ENCODE measurements at places on chromosomes 4 and X. TPM values are rescaled to one million over a fixed set of nuclear protein-coding genes. Genes with fewer than 3 reads are reported as not detected.

The NCAPG gene
- total RNA-seq: 10.7 TPM

- no peak for DNase-seq
Measured at GRCh38 chrX:80174925-80175574, 160.5 kb downstream of the TBX22 start.

The MAGEB10 gene
- not detected for total RNA-seq

GRCh38 chrX:110667706-110668105 lies 127.9 kb downstream of the CHRDL1 start:
- DNase-seq: no peak

DNA sequence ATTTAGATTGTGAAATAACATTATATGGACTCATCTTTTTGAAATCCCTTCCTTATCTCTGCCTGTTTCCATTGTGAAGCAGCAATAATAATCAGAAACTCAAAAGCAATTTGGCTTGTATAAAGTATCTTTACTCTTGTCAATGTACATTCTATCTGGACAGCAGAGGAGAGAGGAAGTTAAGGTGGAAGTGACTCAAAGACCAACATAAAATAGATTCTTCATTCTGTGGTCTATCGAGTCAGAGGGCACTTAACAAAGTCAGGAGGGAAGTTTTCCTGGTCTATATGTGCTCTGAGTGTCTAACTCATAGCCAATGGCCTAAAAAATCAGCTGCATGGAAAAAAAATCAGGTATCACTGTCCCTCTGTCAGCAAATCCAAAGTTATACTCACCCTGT lies 155.5 kb downstream of the EMCN start:
- DNase-seq: no peak

GRCh38 chrX:139881572-139881971 lies 51.3 kb downstream of the ATP11C start:
- no peak for DNase-seq

- DNase-seq: no peak
Measured at GRCh38 chr4:168272488-168272887, 46.1 kb downstream of the DDX60 start.

The VCX2 gene
- total RNA-seq: not detected

- no peak for DNase-seq
Measured at GRCh38 chr4:137267024-137267423, 265.3 kb downstream of the PCDH18 start.

DNA sequence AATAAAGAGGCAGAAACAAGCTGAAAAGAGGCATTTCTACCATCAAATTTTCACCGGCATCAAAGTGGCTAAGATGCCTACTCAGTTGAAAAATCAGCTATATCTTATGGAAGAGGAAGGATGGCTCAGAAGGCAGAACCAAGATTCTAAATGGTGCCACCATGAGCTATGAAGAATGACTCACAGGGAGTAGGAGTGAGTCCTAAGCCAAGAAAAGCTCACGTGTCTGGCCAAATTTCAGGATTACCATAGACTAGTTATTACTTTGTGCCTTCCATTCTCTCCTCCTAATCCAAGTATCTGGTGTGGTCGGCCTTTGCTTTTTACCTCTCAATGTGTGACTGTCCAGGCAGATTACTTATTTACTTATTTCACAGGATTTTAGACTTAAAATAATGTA lies 54.8 kb downstream of the BMP3 start:
- DNase-seq: no peak

DNA sequence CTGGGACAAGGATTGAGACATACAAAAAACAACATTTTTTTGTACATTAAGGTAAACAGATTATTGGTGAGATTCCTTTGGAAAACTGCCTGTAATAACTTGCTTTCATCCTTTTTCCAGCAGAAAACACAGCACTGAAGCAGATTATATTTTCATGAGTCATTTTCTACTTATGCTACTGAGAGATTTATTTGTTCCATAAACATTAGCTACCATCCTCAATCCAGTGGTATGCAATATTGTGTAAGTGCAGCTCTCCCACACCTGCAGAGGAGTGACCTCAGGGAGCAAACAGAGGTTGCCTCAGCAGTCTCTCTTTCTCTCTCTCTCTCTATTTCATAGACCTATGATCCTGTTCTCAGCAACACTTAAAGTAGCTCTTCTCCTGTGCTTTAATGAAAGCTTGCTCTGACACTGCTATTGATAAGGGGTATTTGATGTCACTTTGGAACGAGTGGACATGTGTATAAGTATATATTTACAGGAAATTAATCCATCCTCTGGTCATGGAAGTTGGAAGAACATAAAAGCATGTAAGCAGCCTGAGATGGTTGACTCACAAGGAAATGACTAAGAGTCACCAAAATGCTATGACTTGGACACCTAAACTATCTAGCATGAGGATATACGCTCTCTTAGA lies 163.7 kb upstream of the SPANXC start:
- DNase-seq: no peak

GRCh38 chrX:129462707-129463106 lies 60.6 kb downstream of the SMARCA1 start:
- DNase-seq: no peak

The MAP7D2 gene
- 2.1 TPM for total RNA-seq

The ATP2B3 gene
- not detected for total RNA-seq

DNA sequence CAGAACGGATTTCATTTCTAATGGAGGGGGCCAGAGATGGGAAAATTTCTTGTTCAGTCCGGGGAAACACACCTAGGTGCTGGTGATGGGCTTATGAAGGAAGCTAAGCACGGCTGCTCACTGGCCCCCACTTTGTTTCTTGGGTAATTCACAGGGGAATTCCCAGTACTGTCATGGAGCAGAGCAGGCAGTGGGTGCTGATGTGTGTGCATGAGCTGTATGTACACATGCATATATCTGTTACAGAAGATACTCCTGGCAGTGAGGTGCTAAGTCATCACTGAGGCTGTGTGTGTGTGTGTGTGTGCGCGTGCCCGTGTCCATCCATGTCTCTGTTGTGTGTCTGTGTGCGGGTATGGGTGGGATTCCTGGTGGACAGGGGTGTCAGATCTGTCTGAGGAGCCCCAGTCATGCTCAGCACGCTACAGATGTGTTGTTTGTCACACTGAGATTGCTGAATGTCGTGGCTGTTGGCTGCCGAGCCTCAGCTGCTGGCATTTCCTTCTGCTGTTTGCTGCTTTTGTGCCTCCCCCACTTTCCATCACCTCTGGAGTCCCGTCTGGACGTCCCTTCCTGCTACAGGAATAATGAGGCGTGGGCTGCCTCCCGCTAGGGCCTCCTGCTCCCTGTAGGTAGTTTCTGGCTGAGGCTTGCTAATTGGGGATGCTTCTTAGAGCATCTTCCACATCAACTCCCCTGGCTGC lies 53.3 kb downstream of the JADE1 start:
- DNase-seq: no peak

- no peak for DNase-seq
Measured at GRCh38 chr4:108398316-108398715, 222.1 kb upstream of the RPL34 start.

GRCh38 chr4:76292730-76293129 lies 13.8 kb upstream of the STBD1 start:
- no peak for DNase-seq

The UGT2A3 gene
- total RNA-seq: 36.5 TPM

The SPANXB1 gene
- total RNA-seq: not detected

The WDR45 gene
- total RNA-seq: 46.9 TPM

GRCh38 chr4:138311771-138312535 lies 69.8 kb upstream of the SLC7A11 start:
- no peak for DNase-seq

DNA sequence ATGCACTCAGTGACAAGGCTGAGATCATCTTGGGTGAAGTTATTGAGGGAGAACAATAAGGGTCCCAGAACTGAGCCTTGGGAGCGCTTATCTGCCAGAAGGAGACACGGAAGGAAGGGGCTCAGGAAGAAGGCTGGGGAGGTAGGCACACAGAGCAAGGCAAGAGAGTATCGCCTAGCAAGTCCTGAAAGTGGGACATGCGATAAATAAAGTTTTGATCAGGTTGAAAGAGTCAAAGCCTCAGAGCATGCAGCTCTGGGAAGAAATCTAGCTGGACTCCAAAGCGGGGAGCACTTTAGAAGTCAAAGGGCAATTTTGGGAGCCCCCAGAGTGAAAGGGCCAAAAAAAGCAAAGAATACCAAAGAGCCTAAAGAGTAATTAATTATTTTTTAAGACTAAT lies 17.7 kb upstream of the ANXA3 start:
- DNase-seq: no peak

The S100P gene
- 547 TPM for total RNA-seq

The CSAG2 gene
- not detected for total RNA-seq

GRCh38 chrX:151984328-151984727 lies 9.9 kb upstream of the GABRE start:
- DNase-seq: no peak

- no peak for DNase-seq
Measured at GRCh38 chrX:152901816-152902501, 4.1 kb downstream of the ZNF185 start.

The SPACA5 gene
- not detected for total RNA-seq

The OTUD5 gene
- 40.9 TPM for total RNA-seq

DNA sequence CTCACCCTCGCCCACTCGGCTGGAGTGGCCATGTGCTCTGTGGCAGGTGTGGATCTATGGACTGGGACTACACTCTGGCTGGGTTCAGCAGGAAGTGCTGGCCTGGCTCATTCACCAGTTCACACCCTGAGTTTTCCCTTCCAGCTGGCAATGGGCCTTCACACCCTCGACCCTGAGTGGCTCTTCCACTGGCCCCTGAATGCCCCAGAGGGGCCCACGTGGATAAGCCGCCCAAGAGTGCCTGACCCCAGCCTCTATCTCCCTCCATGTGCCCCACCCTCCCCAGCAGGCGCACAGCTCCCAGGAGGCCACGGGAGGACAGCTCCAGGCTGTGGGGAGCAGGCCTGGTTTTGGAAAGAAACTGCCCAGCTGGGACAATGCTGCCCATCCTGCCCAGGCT lies 234.1 kb downstream of the AFAP1 start:
- DNase-seq: no peak

- DNase-seq: no peak
Measured at GRCh38 chr4:83371936-83372335, 37.3 kb upstream of the HPSE start.

GRCh38 chr4:5050520-5051277 lies 581 bp upstream of the STK32B start:
- peak; percentile 56 for DNase-seq

DNA sequence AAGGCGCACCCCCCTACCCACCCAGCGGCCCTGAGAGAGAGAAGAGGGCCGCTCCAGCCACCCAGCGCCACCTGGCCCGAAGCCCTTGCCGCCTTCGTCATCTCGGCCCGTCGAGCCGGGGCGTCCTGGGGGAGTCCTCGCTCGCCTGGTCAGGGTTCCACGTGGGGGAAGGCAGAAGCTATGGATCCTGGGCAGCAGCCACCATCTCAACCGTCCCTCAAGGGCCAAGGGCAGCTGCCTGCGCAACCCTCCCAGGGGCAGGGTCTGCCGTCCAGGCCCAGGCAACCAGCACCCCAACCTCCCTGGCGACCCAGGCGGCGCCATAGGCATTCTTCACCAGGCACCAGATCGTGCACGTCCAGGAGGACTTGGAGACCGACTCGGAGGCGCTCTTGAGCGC lies 51.5 kb upstream of the IL13RA2 start:
- no peak for DNase-seq

DNA sequence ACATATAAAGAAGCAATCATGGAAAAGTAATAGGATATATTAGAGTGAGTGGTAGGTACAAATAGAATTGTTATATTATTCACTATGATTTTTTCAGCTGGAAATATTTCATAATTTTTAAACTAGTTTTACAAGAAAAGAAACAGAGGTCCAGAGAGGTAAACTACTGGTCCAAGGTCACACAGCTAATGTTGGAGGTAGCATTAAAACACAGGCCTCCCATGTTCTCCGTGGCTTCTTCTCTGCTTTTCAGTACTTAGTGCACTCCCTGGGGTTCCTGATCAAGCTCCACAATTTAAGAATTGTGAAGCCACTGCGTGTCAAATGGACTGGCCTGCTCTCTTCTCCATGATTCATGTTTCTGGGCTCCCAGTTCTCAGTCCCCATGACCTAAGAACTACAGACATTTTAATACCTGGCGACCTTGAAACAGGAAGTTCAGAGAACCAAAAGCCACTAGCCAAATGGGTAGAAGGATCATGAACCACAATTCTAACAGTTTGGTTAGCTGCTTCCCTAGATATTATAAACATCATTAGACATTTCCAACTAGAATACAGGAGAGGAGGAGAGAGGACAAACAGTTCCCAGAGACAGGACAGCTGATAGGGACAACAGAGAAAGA lies 172.0 kb upstream of the KLF3 start:
- DNase-seq: no peak

DNA sequence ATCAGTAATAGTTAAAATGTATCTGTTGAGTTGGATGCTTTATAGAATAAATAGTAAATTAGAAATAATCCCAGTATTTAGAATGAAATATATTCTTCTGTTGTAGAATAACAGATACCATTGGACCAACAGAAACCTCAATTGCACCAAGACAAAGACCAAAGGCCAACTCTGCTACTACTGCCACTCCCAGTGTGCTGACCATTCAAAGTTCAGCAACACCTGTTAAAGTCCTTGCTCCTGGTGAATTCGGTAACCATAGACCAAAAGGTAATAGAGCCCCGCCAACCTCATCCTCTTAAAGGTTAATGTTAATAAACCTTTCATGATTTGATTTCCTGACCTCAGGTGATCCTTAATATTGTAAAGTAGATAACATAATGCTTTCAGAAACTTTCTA lies 73.8 kb downstream of the PAQR3 start:
- peak; percentile 35 for DNase-seq

The IL21 gene
- total RNA-seq: not detected

GRCh38 chr4:7700665-7701064 lies 239.0 kb downstream of the AFAP1 start:
- no peak for DNase-seq

The DUSP21 gene
- total RNA-seq: not detected

DNA sequence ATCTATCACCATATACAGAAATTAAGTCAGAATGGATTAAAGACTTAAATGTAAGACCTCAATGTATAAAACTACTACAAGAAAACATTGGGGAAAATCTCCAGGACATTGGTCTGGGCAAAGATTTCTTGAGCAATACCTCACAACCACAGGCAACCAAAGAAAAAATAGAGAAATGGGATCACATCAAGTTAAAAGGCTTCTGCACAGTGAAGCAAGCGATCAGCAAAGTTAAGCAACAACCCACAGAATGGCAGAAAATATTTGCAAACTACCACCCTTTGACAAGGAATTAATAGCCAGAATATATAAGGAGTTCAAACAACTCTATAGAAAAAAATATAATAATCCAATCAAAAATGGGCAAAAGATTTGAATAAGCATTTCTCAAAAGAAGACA lies 236.9 kb upstream of the EMCN start:
- no peak for DNase-seq

DNA sequence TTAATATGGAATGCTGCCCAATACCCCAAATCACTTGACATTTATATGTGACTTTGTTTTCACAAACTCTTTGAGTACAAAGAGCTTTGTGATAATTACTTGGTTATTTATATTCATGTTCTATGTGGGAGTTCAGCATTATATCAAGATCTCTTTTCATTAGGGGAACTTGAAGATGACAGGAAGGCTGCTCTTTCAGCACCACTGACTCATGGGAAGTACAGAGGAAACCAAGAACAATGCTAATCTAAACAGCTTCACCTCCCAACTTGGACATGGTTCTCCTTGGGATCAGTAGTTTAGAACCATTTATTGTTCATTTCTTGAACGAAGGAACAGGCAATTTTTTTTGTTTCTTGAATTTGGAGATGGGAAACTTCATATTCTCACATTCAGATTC lies 184.0 kb upstream of the AFF2 start:
- DNase-seq: no peak

GRCh38 chr4:142160509-142160908 lies 524.1 kb downstream of the IL15 start:
- DNase-seq: no peak

- no peak for DNase-seq
Measured at GRCh38 chrX:12977761-12978204, 2.9 kb downstream of the TMSB4X start.

Measured in colonic mucosa (tissue), 4 donors.